DMS153 (cell line): ENCODE measurements at places on chromosomes 6 and 20.
A peak's percentile ranks its signal among the peaks of the same experiment; 100 is the strongest.

GRCh38 chr20:20864351-20865096 is 152.1 kb upstream of the RALGAPA2 start:
- DNase-seq: peak; percentile 78

DNA sequence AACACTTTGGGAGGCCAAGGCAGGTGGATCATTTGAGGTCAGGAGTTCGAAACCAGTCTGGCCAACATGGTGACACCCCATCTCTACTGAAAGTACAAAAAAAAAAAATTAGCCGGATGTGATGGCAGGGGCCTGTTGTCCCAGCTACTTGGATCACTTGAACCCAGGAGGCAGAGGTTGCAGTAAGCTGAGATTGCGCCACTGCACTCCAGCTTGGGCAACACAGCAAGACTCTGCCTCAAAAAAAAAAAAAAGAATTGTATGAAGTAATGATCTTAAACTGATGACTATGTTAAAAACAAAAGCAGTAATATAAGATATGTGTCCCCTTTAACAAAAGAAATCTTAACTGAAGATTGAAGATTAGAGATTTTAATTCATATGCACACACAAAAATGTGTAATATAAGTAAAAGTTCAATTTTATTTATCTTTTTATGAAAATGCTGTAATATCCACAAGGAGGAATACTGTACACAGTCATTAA is 29.0 kb upstream of the RUNX2 start:
- no peak for DNase-seq

GRCh38 chr6:35058358-35058675 is 82.8 kb downstream of the TCP11 start:
- DNase-seq: no peak

DNA sequence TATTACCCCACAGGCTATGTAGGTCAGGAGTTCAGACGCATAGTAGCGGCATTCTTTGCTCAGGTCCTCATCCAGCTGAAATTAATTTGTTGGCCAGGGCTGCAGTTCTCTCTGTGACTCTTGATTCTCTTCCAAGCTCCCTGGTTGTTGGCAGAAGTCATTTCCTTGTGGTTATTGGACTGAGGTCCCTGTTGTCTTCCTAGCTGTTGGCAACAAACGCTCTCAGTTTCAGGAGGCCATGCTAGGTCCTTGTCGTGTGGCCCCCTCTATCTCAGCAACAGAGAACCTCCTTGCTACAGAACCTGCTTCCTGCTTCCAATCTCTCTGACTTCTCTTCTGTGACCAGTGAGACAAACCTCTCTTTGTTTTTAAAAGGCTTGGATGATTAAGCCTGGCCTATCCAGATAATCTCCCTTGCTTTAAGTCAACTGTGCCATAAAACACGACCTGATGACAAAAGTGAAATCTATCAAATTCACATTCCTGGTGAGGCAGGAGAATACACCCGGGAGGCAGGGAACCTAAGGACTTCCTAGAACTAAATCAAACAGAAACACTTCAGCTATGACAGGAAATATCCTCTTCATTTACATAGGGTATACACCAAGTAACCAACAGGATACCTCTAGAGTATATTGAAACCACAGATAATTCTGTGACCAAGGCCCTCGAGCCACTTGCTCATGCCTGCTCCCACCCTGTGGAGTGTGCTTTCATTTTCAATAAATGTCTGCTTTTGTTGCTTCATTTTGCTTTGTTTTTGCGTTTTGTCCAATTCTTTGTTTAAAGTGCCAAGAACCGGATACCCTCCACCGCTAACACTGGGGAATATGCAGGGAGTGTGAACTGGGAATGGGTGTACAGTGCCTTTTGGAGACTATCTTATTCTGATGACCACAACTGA is 196.0 kb downstream of the BTBD3 start:
- DNase-seq: peak; percentile 2

GRCh38 chr6:49406250-49406970 is 56.6 kb downstream of the MMUT start:
- DNase-seq: no peak

- DNase-seq: peak; percentile 19
Measured at GRCh38 chr20:62885896-62886708, 24.5 kb upstream of the TCFL5 start.

GRCh38 chr20:60579941-60580515 is 621.8 kb downstream of the CDH26 start:
- peak; percentile 15 for DNase-seq

DNA sequence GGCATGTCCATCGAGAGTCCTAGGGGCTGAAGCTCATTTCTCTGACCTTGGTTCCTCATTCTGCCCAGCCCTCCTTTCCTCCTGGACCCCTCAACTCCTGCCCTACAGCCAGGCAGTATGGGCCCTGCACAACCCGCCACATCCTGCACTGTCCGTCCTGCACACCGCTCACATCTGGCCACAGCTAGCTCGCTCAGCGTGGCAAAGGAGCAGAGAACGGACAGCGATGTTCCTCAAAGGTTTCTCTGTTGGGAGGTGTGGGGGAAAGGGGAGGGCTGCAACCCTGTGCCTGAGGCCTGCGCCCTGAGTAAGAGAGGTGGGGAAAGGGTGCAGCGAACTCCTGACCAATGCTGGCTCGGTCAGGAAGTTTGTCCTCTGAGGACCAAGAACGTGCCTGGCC is 90.1 kb downstream of the PXDC1 start:
- no peak for DNase-seq

DNA sequence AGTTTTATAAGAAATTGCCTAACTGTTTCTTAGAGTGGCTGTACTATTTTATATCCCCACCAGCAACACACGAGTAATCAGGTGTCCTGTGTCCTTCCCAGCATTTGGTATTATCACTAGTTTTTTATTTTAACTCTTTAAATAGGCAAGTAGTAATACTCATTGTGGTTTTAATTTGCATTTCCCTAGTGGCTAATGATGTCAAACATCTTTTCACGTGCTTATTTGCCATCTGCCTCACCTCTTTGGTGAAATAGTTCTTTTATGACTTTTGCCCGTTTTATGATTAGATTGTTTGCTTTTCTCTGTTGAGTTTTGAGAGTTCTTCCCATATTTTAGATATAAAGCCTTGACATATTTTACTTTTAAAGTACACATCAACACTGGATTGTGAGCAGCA is 57.8 kb downstream of the GCLC start:
- no peak for DNase-seq

DNA sequence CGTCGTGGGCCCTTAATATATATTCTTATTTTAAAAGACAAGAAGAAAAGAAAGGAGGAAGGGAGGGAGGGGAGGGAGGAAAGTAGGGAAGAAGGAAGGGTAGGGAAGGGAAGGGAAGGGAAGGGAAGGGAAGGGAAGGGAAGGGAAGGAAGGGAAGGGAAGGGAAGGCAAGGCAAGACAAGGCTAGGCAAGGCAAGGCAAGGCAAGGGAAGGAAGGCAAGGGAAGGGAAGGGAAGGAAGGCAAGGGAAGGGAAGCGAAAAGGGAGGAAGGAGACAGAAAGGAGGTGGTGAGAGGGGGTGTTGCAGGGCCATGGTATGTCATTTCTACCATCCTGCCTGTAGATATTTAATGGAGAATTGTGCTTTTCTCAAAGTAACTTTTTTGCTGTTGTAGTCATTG is 83.9 kb upstream of the BTBD3 start:
- no peak for DNase-seq

DNA sequence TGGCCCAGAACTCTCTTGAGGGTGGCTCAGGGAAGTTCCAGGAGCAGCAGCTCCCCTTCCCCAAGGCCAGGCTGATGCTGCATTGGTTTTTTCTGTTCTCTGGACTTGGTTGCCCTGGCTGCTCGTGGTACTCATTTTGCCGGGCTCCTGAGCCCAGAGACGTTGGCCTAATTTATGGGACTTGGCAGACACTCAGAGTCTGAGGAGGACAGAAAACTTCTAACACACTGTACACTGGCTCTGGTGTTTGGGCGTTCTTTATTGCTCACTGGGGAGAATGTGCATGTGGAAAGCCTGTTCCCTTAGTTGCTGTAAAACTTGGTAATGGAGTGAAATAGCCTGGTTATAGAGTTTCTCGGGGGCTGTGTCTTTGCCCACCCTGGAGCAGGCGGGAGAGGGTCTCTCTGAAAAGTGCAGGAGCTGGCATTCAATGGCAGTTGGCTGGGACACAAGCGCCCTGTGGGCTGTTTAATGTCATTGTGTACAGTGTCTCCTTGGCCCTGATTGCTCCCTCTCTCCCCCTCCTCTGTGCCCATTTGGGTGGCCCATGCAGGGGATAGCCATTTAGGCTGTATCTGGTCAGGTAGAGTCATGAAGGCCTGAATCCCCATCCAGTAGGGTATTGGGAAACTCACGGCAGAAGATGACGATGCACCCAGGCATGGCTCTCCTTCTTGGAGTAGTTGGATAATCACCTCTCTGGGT is 109.3 kb downstream of the CDC5L start:
- DNase-seq: no peak

DNA sequence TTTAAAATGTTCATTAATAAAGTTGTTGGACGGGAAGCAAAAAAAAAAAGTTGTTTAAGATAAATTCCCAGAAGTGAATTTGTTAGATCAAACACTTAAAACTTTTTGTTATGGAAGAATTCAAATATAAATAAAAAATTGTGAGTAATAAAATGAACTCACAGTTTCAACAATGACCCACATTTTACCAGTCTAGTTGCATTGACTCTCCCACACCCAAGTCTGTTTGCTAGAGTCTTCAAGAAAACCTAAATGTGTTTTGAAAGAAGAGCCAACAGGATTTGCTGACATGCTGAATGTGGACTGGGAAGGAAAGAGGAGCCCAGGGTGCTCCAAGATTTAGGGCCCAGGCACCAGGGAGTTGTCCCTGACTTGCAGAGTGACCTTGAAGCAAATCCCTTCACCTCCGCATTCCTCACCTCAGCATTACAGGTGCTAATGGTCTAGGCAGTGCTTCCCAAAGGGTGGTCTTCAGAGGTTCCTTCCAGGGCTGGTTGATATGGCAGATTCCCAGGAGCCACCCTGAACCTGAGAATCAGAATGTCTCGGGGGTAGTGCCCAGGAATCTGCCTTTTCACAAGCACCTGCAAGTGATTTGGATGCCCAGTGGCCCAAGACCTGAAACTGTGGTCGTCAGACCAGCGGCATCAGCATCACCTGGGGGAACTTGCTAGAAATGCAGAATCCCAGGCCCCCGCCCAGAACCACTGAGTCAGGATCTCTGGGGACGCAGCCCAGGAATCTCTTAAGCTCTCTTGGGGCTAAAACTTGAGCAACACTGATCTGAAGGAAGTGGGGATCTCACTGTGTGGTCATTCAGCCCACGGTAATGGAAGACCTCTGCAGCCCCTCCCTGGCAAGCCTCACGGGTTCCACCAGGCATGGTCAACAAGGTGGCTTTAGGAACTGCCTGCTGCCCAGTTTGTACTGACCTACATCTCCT is 31.1 kb downstream of the POFUT1 start:
- no peak for DNase-seq

GRCh38 chr6:69305456-69305855 is 491.4 kb downstream of the LMBRD1 start:
- DNase-seq: no peak

GRCh38 chr6:87617405-87617804 is 27.5 kb downstream of the ORC3 start:
- no peak for DNase-seq
